ENCODE measurements at places on chromosomes 6 and 20. TPM values are rescaled to one million over a fixed set of nuclear protein-coding genes. Genes with fewer than 3 reads are reported as not detected.
A peak's percentile ranks its signal among the peaks of the same experiment; 100 is the strongest.

The ADGB gene
- not detected for total RNA-seq

GRCh38 chr6:83893024-83893423 lies 33.5 kb downstream of the CYB5R4 start:
- DNase-seq = no peak

DNA sequence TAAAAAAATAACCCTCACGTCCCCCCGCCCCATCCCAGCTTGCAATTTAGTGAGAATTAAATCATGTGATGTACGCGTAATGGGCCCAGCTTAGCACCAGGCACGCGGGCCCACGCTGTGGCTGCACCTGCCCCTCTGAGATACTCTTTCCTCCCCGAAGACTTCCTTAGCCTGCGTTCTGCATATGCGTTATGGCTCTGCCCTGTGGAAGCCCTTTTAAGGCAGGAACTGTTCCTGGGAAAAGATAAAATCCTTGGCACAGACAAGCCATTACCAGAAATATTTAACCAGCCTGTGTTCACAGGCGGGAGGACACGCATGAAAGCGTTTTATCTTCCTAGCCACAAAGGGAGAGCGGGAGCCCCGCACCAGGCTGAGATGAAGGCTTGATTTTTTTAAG lies 311.0 kb downstream of the LRFN2 start:
- no peak for DNase-seq

DNA sequence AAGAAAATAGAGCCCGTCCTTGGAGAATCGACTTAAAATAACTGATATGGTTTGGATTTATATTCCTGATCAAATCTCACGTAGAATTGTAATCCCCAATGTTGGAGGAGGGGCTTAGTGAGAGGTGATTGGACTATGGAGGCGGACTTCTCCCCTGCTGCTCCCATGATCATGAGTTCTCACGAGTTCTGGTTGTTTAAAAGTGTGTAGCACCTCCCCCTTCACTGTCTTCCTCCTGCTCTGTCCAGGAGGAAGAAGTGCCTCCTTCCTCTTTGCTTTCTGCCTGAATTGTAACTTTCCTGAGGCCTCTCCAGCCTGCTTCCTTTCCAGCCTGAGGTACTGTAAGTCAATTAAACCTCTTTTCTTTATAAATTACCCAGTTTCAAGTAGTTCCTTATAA lies 529.2 kb downstream of the HAO1 start:
- no peak for DNase-seq

GRCh38 chr6:84258268-84258667 lies 30.8 kb upstream of the CEP162 start:
- DNase-seq = no peak

DNA sequence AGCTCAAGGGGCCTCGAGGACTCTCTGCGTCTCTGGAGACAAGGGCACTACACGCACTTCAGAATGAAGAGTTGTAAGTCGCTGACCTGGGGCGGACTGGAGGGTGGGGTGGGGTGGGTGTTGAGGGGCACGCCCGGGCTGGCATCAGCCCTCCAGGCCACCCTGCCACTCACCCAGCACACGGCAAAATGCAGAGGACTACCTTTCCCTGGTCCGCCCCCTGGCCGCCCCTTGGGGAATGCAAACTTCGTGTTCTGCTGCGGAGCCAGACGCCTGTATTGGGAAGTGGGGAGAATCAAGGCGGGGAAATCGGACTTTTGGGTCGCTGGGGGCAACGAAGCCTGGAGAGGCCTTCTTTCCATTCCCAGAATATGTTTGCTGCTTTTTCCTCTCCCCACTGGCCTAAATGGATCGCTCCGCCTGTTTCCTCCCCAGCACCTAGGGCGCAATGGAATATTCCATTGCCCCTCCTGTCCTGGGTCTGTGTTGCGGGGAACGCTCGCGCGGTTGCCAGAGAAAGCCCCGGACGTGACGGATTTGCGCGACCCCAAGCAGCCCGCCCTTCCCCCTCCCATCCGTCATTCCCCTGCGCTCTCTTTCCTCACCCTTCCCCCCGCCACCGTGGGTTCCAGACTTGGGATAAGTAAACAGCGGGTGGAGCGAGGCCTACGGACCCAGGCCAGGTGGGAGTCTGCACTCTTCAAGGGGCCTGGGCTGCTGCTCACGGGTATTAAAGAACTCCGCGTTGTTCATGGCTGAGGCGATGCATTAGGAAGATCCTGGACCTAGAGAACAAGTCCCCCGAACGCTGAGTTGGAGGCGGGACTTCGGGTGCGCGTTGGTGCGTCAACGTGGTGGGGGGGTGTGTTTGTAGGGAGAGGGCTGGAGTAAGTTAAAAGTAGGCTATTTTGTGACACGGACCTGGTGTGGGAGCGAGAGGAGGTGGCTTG lies at the start of gene PPT2:
TSS of gene PPT2 (plus strand) at position 578 of the 950 bp plus-strand sequence. CDS start 454 bp downstream, outside the sequence.
- peak; percentile 95 for DNase-seq

DNA sequence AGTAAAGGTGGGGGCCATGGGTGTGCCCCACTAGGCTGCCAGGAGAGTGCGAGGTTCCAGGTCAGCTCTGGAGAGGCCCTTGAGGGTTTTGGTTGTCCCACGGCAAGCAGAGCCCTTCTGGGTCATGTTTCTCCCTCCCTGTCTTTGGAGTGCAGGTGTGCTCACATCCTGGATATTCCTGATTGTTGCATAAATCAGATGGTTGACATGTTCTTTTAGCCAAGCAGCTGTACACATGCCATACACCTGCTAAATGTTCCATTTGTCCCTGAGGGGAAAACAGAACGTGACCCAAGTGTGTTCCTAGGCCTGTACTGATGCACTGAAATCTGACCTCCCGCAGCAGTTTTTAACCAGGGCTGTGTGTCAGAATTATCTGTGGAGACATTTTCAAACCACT lies 77.5 kb upstream of the BEND3 start:
- no peak for DNase-seq

The KCNB1 gene
- under 0.01 TPM for total RNA-seq

The MUC22 gene
- total RNA-seq = not detected

- peak; percentile 75 for DNase-seq
Observed at GRCh38 chr6:52603000-52603795, 26.3 kb upstream of the TRAM2 start.

- peak; percentile 29 for DNase-seq
Observed at GRCh38 chr6:12967686-12968085, 251.1 kb downstream of the PHACTR1 start.

DNA sequence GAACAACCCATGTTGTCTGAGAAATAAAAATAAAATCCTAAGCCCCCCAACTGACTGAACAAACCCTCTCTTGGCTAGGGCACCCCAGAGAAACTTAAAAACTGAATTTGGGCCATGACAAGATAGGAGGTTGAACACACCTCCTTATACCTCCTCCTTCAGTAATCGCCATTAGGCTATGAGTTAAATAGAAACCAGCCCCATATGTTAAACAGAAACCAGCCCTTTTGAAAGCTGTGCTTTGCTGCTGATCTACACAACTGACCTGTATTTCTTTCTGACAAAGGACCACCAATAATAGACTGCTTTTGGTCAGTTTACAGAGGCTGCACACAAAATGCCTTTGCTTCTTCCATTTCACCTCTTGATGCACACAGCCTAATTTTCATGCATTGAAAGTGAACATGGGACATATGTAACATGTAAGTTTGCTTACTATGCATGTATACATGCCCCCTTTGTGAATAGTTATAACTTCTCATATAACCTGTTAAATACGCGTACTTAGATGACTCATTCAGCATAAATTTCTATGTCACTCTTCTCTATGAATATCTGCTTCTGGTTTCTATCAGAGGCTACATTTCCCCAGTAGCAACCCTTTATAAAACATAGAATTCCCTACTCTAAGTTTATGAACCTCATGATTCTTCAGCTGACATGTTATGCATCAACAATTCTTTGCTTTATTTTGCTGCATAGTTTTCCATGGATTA lies 462.9 kb downstream of the COL12A1 start:
- no peak for DNase-seq

- no peak for DNase-seq
Observed at GRCh38 chr6:90221403-90221802, 75.2 kb downstream of the BACH2 start.

DNA sequence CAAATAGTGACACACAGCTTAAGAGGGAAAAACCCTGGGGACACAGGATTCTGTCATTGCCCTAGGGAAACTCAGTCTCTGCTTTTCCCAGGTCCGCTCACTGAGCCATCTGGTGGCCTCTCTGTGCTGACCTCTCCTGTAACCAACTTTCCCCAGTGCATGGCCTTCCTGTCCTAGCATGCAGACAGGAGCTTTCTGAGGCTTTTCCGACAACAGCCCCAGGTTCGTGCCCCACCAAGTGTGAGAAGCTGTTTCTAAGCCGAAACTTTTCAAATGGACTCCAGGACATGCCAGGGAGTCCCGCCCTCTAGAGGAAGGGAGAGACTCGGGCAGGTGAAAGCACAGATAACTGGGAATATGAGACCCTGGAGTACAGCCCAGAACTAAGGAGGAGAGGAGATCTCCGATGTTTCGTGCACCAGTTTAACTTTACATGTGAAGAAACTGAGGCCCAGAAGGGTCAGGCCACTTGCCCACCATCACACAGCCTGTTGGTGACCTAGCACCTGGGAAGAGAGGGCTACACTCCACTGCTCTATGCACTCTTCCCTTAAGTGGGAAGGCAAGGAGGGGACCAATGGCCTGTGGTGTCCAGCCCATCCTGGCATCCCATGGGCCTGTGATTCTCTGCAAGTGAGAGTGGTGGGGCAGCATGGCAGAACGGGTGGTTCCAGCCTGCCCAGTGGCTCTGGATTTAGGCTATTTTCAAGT lies 46.2 kb downstream of the RPP40 start:
- peak; percentile 48 for DNase-seq

DNA sequence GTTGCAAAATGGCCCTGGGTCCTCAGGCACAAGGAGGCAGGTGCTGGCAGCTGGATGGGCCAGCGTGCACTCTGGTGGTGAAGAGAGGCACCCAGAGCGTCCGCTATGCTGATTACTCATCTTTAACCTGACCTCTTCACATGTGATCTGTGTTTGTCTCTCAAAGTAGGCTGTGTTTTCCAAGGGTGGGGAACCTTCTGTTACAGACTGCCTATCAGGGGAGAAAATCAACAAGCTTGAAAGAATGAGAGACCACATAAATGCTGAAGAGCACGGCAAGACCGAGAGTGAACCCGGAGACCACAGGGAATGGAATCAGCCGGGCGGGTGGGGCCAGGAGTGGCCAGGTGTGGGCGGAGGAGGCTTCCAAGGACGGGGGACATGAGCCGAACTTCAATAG lies 16.2 kb downstream of the BNIP5 start:
- no peak for DNase-seq

- DNase-seq = peak; percentile 77
Observed at GRCh38 chr20:51700809-51701285, 67.3 kb downstream of the ATP9A start.

- DNase-seq = no peak
Observed at GRCh38 chr6:37478827-37479226, 20.9 kb downstream of the CCDC167 start.

The SLC17A3 gene
- total RNA-seq = 0.17 TPM

DNA sequence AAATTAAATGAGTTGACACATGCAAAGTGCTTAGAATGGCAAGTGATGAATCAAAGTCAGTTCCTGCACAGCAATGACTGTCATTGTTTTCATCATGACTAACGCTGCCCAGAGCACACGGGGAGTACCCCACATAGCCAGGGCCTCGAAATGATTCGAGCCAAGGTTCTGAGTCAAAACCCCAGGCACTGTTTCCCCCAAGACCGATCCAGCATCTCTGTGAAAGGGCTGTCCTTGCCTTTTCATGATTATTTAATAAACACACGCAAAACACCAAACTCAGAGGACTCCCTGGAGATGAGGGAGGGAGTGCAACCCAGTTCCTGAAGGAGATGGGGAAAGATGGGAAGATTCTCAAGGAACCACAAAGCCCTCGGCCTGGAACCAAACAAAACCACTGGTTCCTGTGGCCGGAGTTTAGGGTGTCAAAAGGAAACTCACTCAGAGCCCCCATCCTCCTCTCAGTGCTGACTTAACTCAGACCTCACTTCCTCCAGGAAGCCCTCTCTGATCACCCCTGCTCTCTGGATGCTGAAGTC lies 3.8 kb downstream of the PREX1 start:
- peak; percentile 85 for DNase-seq

GRCh38 chr20:61972636-61973508 lies 92.8 kb downstream of the TAF4 start:
- no peak for DNase-seq

- DNase-seq = no peak
Observed at GRCh38 chr6:164377348-164377918, 932.0 kb downstream of the C6orf118 start.

DNA sequence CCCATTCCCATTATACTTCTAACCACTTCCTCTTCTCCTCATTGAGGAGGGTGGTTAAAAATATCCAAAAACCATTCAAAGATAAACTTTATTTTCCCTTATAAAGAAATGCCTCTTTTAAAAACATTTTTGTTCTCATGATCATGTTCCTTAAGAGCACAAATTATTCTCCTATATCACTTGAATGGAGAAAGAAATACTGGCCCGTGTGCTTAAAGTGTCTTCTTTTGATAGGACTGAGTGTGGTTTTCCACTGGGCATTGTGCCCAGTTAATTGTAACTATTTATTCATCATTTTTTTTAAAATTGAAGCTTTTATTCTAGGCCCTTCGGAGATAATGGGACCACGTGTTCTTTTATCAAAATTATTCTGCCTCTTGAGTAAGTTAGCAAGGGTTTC lies 871.5 kb downstream of the QKI start:
- peak; percentile 14 for DNase-seq

DNA sequence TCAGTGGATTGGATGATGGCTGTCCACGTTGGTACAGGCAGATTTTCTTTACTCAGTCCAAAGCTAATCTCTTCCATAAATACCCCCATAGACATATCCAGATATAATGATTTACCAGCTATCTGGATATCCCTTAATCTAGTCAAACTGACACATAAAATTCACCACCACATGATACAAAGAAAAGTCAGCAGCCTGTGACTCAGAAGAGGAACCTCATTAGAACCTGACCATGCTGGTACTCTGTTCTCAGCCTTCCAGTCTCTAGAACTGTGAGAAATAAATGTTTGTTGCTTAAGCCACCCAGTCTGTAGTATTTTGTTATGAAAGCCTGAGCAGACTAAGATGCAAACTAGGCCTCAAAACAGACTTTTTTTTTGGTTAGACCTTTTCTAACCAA lies 431.3 kb upstream of the RNF217 start:
- no peak for DNase-seq

The LY86 gene
- not detected for total RNA-seq

DNA sequence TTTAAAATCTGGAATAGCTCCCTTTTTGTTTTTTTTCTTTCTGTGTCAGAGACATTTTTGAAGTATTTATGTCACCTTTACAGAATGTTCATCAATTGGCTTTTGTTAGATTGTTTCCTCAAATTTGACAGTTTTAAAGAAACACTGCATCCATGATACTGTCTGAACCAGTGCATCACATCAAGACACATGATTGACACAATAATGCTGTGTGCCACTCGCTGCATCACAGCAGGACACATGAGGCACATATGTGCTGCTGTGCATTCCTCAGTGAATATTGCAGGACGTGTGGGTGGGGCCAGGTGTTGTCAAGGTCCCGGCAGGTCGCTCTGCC lies 37.4 kb downstream of the ERMARD start:
- DNase-seq = no peak

- no peak for DNase-seq
Observed at GRCh38 chr6:149634315-149634714, 14.2 kb downstream of the KATNA1 start.

DNA sequence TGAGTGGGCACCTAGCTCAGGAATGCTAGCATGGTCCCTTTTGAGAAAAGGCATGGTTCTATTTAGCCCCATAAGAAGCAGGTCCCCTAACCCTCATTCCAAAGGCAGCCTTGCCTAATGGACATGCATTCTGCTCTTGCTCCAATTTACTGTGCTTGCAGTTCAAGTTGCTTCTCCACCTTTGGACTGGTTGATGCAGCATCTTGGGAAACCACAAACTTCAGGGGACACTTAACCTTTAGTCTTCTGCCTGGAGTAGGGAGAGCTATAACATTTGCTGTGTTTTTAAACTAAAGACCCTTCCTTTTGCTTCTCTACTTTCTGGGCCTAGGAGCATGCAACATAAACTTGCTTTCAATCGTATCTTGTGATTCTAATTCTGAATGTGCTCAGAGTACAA lies 5.1 kb upstream of the PHF3 start:
- no peak for DNase-seq

Data from dermis blood vessel endothelial cell (primary cell).